Hematopoietic multipotent progenitor cell treated with erythropoietin and hydrocortisone succinate and interleukin-3 and kit ligand, for 4 days (in vitro differentiated cells): ENCODE measurements at places on chromosomes 4 and X.

GRCh38 chr4:16027626-16028025 is 56.2 kb downstream of the PROM1 start:
- DNase-seq: no peak

DNA sequence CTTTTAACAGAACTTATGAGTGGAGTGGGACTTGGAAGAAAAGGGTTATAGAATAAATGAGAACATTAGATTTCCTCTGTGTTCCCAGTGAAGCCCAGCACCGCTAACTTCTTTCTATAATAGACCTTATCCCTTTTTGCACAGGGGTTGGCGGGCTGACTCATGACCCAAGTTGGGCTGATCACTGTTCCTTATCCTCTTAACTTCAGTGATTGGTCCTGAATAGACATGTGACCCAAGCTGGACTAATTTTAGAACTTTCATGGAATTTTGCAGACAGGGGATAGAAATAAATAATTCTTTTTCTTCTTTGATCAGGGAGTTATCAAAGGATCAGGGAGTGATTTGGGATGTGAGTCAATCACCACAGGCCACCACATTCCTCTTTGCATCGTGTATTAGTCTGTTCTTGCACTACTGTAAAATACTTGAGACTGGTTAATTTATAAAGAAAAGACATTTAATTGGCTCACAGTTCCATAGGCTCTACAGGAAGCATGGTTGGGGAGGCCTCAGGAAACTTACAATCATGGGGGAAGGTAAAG is 75.9 kb downstream of the UCHL1 start:
- DNase-seq: no peak

GRCh38 chr4:152063621-152064240 is 302.9 kb upstream of the GATB start:
- peak; percentile 52 for DNase-seq

DNA sequence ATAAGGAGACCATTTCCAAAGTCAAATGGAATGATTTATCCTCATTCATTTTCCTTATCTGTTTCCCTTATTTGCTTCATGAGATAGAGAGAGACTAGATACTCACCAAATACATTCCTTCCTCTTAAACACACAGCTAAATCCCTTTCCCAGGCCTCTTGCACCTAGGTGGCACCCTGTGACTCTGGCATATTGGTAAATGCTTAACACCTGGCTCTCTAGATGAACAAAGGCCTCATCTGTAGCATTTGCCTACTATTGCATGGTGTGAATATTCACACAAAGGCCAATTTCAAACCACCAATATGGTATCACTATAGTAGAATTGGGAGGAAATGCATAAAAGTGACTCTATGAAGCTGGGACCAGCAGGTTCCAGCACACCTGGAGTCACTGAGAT is 22.1 kb upstream of the SLC10A4 start:
- DNase-seq: no peak

DNA sequence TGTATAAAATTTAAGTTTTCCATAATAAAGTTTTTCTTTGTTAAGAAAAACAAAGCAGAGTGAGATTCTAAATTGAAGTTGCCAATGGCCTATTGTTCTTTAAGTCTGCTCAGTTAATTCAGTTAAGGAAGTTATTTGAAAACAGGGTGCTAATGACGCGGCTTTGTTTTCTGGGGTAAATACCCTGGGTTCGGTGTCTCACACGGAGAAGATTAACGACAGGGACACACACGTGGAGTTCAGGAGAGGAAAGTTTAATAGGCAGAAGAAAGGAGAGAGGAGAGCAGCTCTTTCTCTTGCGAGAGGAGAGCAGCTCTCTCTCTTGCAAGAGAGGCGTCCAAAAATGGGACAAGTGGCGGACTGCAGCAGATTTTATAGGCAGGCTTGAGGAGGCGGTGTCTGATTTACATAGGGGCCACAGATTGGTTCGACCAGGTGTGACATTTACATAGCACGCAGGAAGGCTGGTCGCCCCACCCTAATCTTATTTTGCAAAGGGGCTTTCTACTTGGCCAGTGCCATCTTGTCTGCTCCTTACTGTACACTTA is 9.6 kb downstream of the CA5B start:
- DNase-seq: no peak

DNA sequence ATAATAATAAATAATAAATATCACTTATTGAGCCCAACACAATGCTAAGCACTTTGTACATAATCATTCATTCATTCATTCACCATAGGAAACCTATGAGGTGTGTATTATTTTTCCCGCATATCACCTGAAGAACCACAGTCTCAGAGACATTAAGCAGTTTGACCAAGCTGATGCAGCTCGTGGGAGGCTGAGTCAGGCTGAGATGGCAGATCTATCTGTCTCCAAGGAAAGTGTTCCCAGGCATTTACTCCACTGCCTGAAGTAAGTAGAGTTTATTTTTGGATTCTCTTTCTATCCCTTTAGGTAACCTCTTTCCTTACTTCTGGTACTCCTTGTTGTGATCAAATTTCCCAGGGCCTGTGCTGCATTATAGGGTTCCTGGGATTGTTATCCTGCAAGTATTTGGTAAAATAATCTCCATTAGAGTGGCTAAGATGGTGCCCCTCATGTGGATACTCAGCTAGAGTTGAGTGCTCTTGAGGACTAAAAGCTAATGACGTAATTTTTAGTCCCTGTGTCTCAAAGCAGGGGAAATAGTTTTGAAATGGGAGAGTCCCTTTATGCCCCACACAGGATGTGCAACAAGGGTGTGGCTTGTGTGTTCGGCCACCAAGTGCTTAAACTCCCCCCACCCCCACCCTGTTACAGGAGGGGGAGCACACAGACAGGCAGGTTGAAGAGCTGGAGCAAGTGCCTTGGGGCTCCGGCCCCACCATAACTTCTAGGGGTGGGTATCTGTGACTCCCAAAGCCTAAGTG is 467.0 kb downstream of the STIM2 start:
- DNase-seq: no peak

- DNase-seq: no peak
Measured at GRCh38 chr4:180219080-180219479, 2024.1 kb upstream of the TENM3 start.

GRCh38 chrX:106615041-106615440 is 3.3 kb downstream of the RADX start:
- DNase-seq: no peak

GRCh38 chr4:53987761-53988171 is 76.6 kb downstream of the CHIC2 start:
- DNase-seq: no peak

DNA sequence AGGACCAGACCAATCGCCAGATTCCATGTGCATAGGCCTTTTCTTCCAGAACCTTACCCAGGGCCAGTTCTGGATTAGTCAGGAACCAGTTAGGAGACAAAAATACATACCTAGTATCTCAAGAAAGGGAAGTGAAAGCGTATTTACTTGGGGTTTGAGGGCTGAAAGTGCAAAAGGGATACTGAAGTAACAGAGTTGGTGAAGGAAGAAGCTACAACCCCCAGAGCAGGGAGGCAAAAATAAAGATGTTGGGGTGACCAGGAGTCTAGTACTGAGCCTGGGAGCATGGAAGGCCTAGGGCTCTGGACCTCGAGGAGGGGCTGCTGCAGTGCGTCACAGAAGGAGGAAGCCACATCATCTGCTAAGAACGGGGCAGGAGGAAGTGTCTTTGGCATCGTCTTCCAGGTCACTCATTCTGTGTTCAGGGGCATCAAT is 38.3 kb downstream of the TKTL1 start:
- DNase-seq: no peak

DNA sequence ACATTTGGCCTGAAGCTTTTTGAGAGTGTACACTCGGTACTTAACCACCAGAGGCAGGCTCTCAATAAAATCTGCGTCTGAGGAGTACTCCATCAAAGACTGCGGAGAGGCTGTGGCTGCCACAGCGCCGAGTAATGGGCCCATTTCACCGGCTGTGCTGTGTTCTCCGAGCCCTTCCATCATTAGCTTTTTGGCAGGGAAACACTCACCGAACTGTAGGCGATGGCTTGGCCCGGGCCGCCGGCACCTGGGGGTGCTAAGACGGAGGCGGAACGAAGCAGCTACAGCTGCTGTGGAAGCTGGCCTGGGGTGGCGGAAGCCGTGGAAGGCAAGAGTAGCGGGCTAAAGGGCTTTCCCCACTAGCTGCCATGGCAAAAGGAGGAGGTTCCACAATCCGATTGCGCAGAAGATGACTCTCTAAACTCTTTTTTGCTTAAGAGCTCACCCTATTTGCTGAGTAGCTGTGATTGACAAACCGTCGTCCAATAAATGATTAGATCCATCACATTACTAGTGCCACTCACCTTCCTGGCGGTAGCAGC is 48.5 kb upstream of the PABPC1L2A start:
- peak; percentile 9 for DNase-seq

DNA sequence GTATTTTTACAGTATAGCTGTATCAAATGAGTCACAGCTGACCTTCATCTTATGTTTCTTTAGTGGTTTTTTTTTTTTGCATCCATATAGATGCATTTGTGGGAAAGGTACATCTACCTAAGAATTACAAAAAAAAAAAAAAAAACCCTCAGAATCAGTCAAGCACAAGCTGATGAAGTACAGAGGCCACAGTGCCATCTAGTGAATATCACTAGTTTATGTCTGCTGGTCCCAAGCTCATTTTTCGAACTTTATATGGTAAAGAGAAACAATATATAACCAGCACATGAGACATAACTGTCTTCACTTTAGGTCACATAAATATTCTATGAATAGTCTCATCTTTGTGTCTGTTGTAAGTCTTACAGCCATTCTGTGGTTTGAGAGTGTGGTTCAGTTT is 220.1 kb downstream of the DLG3 start:
- peak; percentile 50 for DNase-seq

- peak; percentile 37 for DNase-seq
Measured at GRCh38 chr4:82560853-82561785, 669 bp downstream of the TMEM150C start.

- DNase-seq: peak; percentile 91
Measured at GRCh38 chr4:183398298-183399125, 45.9 kb upstream of the CDKN2AIP start.

GRCh38 chr4:155143512-155143911 is 64.9 kb upstream of the NPY2R start:
- DNase-seq: no peak

GRCh38 chr4:182048871-182049270 is 194.3 kb upstream of the TENM3 start:
- no peak for DNase-seq

DNA sequence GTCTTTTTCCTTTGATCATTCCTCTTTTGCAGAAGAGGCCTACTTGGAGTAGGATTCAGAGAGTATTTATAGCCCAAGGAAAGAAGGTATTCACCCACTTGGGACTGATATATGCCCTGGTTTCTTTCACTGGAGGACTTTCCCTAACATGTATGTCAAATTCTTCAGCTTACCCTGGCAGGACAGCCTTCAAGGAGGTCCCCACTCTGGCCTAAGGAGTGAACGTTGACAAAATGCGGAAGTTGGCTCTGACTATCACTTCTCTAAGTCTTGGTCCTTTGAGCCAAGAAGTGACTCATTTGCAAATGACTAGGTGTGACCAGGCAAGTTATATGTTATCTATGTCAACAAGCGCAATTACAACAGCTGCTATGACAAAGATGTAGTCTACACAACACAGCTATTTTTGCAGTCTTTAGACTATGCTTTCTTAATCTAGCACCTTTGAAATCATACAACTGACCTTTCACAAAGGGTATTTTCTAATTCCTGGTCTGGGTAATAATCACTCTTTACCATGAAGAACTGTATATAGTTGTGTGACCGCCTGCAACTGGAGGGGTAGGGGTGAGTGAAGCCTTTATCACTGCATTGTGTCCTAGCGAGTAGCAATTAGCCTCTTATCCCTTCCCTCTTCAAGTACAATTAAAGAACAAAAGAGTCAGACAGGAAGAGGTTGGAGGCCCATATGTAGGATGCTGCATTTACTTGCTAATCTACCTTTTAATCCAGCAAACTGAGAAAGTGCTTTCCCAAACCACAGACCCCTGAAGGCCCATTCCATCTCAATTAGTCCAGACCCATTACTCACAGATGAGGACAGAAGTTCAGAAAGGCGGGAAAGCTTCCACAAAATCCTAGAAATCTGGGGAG is 50.1 kb downstream of the RASGEF1B start:
- peak; percentile 98 for DNase-seq

DNA sequence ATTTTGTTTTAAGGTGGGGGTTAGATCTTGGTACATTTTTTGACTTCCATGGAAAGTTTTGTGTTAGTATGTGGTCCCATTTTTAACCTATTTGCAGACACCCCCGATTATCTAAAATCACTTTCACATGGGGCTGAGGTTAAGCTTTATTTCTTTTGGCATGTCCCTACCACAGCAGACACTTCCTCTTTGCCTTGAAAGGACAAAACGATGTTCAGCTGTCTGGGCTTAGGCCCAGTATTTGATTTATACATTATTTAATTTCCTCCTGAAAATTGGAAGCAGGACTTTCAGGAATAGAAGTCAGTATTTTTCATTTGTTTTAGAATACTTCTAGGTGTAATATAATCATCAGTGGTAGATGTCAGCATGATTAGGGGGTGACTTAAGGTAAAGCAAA is 112.4 kb upstream of the SPRY1 start:
- DNase-seq: peak; percentile 41

- DNase-seq: no peak
Measured at GRCh38 chr4:104205116-104205515, 289.6 kb downstream of the CXXC4 start.

DNA sequence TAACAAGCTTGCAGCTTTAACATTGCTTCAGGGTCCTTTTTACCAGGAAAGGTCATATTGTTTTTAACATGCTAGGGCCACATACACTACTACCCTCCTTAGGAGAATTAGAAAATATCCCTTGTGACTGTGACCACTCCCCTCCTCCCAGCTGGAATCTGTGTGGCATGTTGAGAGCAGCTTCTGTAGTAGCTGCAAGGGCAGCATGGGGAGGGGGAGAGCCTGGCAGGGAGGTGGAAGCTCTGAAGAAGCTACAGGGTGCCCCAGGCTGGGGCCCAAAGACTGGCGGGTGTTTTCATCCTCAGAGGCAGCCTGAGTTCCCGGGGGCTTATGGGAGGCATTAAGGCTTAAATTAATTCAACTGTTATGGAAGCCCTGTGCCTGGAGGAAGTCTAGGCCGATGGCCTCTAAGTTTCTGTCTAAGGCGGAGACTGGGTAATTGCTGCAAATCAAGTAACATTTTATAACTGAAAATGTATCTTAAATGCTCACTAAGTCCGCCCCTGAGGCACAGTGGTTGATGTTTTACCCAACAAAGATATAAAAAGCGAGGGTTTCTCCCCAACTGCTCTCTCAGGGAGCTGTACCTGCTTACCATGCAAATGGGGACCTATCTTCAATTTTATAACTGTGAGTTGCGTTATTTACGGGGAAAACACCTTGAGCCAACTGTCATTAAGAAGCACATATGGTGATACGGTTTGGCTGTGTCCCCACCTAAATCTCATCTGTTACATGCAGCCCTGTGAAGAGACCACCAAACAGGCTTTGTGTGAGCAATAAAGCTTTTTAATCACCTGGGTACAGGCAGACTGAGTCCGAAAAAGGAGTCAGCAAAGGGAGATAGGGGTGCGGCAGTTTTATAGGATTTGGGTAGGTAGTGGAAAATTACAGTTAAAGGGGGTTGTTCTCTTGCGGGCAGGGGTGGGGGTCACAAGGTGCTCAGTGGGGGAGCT is 37.4 kb upstream of the STS start:
- DNase-seq: no peak

DNA sequence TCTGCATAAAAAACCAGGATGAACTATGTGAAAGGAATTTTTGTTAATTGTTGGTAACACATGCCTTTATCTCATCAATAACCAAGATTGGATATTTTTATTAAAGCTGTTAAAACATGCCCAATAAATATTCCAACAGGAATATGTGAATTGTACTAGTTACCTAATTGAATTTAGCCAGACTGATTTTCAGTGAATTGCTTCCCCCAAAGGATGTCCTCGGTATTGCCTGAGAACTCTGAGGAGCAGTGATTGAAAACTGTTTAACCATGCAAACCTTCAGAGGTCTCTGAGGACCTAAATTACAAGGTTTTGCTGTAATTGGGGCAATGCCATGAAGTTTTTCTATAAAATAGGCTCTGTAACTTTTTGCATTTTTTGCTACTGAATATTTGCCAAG is 66.6 kb downstream of the BLTP1 start:
- peak; percentile 32 for DNase-seq
